Smooth muscle cell of the umbilical artery (primary cell): ENCODE measurements at places on chromosomes 11 and 22. TPM values are rescaled to one million over a fixed set of nuclear protein-coding genes. Genes with fewer than 3 reads are reported as not detected.

The CARS1 gene
- 85.7 and 87.9 TPM in 2 replicates for total RNA-seq

The TRIM6 gene
- total RNA-seq = 4.8 and 8.7 TPM in 2 replicates

The C1QTNF5 gene
- 9.3 and 18.4 TPM in 2 replicates for total RNA-seq

The EXPH5 gene
- 0.09 and 0.30 TPM in 2 replicates for total RNA-seq

The MUC6 gene
- not detected in 2 replicates for total RNA-seq

The SCN2B gene
- total RNA-seq = under 0.01 TPM in 1 of 2 replicates, not detected in the other

The LGR4 gene
- total RNA-seq = 21.0 and 25.2 TPM in 2 replicates

The RIMBP3B gene
- 0.05 TPM in 1 of 2 replicates, not detected in the other for total RNA-seq

The OR51B2 gene
- not detected in 2 replicates for total RNA-seq

The TECTA gene
- total RNA-seq = under 0.01 and 0.18 TPM in 2 replicates

The OR52I1 gene
- not detected in 2 replicates for total RNA-seq

The LRRC32 gene
- total RNA-seq = 59.0 and 86.1 TPM in 2 replicates

The GLYAT gene
- not detected in 2 replicates for total RNA-seq

The GAB4 gene
- not detected in 2 replicates for total RNA-seq

The OR6A2 gene
- 0.30 and 1.2 TPM in 2 replicates for total RNA-seq

The APLNR gene
- not detected in 2 replicates for total RNA-seq

The SLC3A2 gene
- 121 and 217 TPM in 2 replicates for total RNA-seq

The KCNK4 gene
- not detected in 2 replicates for total RNA-seq

The OR5A2 gene
- total RNA-seq = not detected in 2 replicates

The ARHGAP8 gene
- 0.37 TPM in 1 of 2 replicates, not detected in the other for total RNA-seq

The BTBD18 gene
- not detected in 2 replicates for total RNA-seq

The CNGA4 gene
- total RNA-seq = 0.09 TPM in 1 of 2 replicates, not detected in the other

The RAB38 gene
- total RNA-seq = 1.5 and 2.9 TPM in 2 replicates

The TRIM29 gene
- 0.51 and 3.3 TPM in 2 replicates for total RNA-seq

The GLB1L2 gene
- 0.30 and 0.32 TPM in 2 replicates for total RNA-seq

The SEZ6L gene
- total RNA-seq = not detected in 2 replicates

The PIH1D2 gene
- total RNA-seq = 0.69 and 1.2 TPM in 2 replicates

The TMEM151A gene
- under 0.01 and 0.42 TPM in 2 replicates for total RNA-seq

The PHRF1 gene
- total RNA-seq = 22.3 and 41.2 TPM in 2 replicates

The IMMP1L gene
- 8.0 and 15.9 TPM in 2 replicates for total RNA-seq

The UQCR10 gene
- total RNA-seq = 62.6 and 72.5 TPM in 2 replicates

The RIMBP3C gene
- 0.14 and 0.59 TPM in 2 replicates for total RNA-seq

The FBLN1 gene
- 41.6 and 80.2 TPM in 2 replicates for total RNA-seq

The PRG3 gene
- total RNA-seq = not detected in 2 replicates

The PDGFB gene
- under 0.01 and 0.05 TPM in 2 replicates for total RNA-seq

The PDHX gene
- 59.1 and 68.6 TPM in 2 replicates for total RNA-seq

The TRPM5 gene
- not detected in 2 replicates for total RNA-seq

The TBX10 gene
- total RNA-seq = not detected in 2 replicates
